Mammary epithelial cell (primary cell): ENCODE measurements at places on chromosomes 3 and 15. TPM values are rescaled to one million over a fixed set of nuclear protein-coding genes. Genes with fewer than 3 reads are reported as not detected.
A peak's percentile ranks its signal among the peaks of the same experiment; 100 is the strongest.

The FBXO40 gene
- total RNA-seq = not detected

The LRRC15 gene
- total RNA-seq = not detected in 2 replicates

The IMPDH2 gene
- total RNA-seq = 204 TPM

The DUOXA1 gene
- total RNA-seq = 5.5 and 6.8 TPM in 2 replicates

The RLBP1 gene
- total RNA-seq = not detected in 2 replicates

The ZNF445 gene
- 7.5 TPM for total RNA-seq

The RASGRP1 gene
- not detected in 2 replicates for total RNA-seq

The LMAN1L gene
- not detected for total RNA-seq

DNA sequence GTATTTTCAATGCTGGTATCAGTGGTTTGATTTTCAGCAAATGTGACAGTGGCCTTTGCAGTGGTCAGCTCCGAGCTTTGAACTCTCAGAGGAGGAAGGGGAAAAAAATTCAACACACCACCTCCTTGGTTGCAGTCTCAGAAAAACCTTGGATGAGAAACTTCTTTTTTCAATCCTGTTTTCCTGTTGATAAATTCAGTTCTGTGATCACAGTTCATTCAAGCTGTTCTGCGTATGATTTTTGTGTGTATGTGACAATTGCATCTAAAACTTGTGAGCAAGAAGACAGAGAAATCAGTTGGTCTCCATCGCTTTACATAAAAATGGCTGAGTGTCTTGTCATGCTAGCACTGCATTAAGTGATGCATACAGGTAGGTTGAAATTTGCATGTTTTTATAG is 19.2 kb downstream of the ZBTB38 start:
- DNase-seq = no peak

DNA sequence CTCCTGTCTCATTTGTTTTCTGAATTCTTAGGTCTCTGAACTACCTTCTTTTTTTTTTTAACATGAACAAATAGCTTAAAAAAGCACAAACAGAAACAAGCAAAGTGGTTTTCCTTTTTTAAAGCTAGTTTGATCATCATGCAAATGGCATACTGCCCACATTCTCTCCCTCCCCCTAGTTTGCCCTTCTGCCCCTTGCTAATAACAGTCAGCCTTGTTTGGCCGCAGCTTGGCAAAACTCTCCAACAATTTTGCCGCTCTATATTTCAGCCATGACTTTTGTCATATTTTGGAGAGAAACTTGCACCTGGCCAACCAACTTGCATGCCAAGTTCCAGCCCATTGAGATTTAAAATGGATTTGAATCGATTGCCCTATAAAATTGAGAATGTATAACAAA is 666.0 kb upstream of the NR2F2 start:
- no peak for DNase-seq

DNA sequence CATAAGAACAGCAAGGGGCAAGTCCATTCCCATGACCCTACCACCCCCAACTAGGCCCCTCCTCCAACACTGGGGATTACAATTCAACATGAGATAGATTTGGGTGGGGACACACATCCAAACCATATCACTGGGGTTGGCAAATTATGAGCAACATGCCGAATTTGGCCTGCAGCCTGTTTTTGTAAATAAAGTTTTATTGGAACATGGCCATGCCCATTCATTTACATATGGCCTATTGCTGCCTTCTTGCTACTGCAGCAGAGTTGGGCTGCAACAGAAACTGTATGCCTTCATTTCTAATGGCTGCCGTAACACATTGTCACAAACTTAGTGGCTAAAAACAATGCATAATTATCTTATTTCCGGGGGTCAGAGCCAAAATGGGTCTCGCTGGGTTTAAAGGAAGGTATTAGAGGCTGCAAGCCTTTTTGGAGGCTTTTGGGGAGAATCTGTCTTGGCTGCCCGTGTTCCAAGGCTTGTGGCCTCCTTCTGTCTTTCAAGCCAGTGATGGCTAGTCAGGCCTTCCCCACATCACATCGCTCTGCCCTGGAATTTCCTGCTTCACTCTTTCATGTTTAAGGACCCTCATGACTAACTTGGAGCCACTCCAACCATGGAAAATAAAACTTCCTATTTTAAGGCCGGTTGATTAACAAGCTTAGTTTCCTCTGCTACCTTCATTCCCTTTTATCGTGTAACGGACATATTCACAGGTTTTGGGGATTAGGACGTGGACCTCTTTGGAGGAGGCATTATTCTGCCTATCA is 428.5 kb upstream of the PROK2 start:
- DNase-seq = no peak

DNA sequence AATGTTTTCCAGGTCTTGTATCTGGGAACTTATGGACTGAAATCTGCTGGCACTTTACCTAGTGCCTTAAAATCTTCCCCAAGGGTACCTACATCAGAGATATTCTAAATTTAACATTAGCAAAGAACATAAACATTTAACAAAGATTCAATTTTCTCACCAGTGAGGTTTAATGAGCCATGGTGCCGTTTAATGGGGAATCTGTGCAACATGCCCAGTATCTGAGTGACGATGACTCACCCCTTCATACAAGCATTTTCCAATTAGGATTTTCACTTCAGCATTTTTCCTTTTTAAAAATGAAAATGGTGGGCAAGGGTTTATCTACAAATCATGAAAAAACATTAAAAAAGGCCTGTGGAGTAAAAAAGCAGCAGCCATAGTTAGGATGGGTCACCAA is 189.4 kb downstream of the SLC9A9 start:
- peak; percentile 11 for DNase-seq

GRCh38 chr3:99579246-99579645 is 59.1 kb upstream of the COL8A1 start:
- DNase-seq = peak; percentile 60

- no peak for DNase-seq
These were observed 10.4 kb downstream of the NR2F2 start for GRCh38 chr15:96340598-96341512.

GRCh38 chr3:55558316-55558715 is 71.2 kb upstream of the WNT5A start:
- DNase-seq = no peak

GRCh38 chr15:77620297-77620696 is 12.4 kb downstream of the LINGO1 start:
- DNase-seq = no peak

DNA sequence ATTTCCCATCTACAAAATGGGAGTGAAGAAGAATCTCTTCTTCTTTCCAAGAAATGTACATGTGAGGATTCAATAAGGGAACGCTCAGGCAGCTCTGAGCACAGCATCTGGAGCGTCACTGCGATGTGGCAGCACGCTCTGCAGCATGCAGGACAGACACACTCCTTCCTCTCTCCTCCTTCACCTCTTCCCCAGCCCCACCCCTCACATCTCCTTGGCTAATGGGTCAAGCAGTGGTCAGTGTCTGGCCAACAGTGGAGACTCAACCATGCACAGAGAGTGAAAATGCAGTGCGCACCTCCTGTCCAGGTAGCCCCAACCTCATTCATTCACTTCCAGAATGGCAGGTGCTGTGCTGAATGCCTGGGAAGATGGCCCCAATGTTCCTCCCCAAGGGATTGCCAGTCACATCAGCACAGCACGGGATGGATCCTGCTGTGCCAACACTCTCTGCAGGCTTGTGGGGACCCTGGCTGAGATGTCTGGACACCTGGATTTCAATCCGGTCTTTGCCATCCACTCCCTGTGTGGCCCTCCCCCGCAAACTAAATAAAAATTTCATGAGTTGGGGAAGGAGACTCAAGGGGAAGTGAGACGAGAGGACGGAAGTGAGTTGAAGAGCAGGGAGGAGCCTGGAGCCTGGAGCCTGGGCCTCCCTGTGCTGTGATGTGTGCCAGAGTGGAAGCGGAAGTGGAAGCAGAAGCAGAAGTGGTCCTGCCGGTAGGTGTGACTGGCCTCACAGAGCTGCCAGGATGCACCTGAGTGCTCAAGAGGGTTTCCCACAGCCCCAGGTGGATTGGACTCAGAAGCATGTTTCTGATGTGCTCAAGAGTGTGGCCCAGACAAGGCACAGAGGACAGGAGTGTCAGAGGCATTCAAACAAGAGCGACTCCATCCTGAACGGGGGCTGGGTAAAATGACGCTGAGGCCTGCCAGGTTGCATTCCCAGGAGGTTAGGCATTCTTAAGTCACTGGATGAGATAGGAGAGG is 163.9 kb downstream of the SMAD6 start:
- no peak for DNase-seq

DNA sequence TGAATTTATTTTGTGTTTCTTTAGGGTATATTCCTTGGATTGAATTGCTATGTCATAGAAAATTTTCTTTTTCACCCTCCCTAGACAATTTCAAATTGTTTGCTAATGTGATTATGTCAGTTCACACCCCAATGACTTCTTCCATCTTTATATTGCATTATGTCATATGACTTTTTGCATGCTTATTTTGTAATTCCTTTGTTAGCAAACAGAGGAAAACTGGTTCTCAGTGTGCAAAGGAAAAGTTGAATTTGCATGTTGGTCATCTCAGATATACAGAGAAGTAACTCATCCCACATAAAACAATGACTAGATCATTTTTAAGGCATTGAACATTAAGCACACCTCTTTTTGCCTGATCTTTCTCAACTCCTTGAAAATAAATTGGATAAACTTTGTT is 3.3 kb upstream of the RNF13 start:
- no peak for DNase-seq

GRCh38 chr15:100291106-100291505 is 50.7 kb downstream of the ADAMTS17 start:
- DNase-seq = peak; percentile 78

GRCh38 chr3:190265126-190265525 is 57.1 kb downstream of the CLDN1 start:
- DNase-seq = peak; percentile 54

DNA sequence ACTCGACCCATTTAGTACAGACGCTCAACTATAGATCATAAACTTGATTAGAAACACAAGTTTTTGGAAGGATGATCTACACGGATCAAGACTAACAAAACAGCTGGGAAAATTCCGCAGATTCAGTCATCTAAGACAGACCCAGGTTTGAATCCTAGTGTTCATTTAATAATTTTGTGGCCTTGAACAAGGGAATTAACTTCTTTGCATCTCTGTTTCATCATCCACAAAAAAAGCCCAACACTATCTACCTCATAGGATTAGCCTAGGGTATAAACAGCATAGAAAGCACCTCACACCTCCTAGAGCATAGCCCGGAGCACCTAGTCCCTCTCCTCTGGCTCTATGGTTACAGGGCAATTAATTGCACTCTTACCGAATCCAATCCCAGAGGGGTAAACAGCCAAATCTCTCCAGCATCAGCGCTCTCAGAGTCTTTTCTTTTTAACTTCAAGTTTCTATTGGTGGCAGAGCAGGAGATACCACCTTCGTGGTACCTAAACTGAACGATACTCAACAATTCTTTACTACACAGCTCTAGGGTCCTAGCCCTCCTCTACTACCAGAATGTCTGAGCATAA is 3.5 kb downstream of the TBL1XR1 start:
- DNase-seq = no peak

DNA sequence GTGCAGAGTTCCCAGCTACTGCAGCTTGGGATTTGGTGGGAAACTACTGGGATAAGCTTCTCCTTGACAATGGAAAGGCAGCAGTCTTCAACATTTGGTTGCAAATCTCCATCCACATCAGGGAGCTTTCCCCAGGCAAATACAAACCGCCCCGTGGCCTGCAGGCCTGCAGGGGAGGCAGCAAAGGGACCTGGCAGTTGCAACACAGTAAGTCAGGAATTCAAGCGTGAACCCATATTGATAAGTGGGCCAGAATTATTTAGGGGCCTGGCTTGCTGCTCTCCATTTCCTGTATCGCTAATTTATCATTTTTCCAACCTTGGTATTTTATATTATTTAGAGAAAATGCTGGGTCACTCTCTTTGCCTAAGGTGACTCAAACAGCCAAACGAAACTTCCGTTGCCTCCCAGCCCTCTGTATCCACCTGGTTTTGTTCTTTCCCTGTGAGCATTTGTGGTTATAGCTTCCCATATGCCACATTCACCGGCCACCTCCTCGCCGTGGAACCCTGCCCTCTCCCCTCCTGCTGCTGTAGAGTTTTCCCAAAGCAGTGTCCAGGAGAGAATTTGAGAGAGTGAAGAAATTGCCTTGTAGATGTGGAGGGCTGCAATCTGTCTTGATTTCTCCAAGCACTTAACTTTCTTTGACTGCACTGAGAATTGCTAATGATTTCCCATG is 34.8 kb downstream of the B3GALNT1 start:
- no peak for DNase-seq

DNA sequence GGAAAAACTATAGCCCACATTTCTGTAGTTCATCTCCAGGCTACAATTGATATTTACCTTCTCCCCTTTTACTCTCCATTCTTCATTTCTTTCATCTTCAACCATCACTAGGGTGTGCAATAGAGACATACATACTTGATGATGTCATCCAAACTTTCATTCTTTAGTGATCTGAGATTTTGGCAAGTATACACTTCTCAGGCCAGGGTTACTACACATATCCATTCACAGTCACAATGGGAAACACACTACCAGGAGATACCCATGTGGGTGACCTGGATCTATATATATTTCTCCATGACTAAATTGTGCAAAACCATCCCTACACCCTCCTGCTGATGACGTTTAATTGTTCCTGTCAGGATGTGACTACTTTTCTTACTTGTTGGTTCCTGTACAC is 769.5 kb upstream of the DPPA4 start:
- DNase-seq = peak; percentile 23

DNA sequence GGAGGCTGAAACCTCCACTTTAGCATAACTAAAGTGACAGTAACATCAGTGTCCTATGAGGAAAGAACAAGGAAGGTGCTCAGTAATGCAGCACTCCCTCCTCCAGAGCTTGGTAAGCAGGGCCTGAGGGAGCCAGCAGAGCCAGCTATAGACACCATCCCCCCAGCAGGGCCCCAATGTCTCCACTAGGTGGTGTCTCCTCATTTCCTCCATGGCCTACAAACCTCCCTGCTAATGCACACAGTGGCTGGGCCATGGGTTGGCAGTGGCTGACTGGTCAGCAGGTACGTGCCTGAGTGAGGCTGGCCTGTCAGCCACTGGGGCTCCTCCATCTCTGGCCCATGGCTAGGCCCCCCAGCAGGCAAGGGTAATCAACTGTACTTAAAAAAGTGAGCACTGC is 13.6 kb downstream of the MRPS25 start:
- peak; percentile 34 for DNase-seq

DNA sequence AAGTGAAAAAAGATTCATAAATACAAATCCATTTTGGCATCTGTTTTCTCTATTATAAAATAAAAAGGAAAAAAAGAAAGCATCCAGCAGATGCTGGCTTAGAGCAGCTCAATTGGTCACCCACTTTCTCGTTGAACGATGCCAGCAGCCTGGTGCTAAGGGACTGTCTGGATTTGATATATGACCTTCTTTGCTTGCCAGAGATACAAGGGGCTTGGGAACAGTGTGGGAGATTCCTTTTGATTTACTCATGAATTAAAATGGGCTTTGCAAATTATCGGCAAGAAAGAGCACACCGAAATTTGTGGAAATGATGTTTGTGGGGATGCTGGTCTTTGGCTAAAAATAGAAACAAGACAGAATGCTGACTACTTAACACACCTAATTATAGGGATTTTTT is 210.3 kb upstream of the STT3B start:
- DNase-seq = no peak

GRCh38 chr15:57643826-57644225 is 52.1 kb downstream of the MYZAP start:
- DNase-seq = no peak
